Stimulated activated CD8-positive, alpha-beta memory T cell treated with anti-CD3 and anti-CD28 coated beads, Interleukin-15, amount 100 ng/mL, for 24 hours (primary cell): ENCODE measurements at places on chromosomes 11 and 22.

DNA sequence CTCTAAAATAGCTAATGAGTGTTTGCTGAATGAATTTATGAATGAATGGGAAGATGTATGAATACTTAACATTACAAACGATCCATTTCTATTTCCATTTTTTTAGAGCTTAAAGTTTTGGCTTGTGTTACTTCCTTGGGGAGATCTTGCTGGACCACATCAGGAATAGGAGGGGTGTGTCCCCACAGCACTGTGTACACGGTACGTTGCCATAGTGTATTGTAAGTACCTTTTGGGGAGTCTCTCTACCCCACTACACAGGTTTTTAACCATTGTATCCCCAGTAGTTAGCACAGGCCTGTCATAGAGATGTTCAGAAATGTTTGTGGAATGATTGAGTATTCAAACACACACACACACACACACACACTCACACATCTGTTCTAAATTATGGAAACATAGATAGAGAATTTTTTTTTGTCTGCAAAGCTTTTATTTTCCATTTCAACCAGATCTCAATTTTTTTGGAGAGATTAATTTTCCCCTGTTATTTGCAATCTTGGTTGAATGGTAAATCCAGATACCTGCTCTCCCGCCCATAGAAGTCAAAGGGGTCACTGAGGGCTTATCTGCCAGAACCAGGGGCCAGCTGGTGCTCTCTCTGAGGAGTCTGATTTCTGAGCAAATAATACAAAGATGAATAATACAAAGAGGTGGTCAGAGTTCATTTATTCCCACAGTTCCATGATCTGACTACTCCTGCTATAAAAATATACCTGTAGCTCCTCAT, 471.0 kb downstream of the INSC start:
- DNase-seq, result no peak

DNA sequence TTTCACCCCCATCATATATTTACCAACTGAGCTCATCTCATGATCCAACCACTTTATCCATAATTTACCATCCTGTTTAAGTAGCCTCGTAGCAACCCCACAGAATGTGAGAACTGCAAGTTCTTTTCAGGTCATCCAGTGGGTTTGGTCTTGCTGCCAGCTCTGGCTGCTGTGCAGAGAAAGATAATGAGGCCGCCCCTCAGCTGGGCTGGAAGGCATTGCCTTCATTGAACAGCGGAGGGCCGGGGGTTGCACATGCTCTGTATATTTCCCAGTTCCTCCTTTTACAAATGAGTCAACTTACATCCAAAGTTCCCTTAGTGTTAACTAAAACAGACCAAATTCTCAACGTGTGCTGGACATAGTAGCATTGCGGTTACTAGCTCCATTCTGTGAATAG, 96.7 kb downstream of the SYN3 start:
- no peak for DNase-seq

DNA sequence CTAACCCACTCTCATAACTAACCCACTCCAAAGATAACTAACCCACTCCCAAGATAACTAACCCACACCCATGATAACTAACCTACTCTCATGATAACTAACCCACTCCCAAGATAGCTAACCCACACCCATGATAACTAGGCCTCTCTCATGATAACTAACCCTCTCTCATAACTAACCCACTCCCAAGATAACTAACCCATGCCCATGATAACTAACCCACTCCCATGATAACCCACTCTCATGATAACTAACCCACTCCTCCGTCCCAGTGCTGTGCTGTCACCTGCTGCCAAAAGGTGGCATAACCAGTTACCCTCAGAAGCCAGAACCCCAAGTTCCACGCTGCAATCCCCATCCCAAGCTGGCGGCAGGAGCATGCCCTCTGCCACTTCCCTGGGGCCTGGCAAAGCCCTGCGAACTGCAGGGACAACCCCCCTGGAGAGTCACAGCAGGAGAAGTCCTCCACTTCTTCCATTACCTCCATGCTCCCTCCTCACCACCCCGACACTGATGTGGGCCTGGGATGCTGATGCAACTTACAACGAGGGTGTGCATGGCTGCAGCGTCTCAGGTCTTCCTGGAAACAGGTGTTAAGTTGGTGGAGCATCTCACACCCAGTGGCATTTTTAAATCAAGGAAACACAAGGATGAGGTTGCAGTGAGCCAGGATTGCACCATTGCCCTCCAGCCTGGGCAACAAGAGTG, 30.8 kb upstream of the CELSR1 start:
- no peak for DNase-seq

- DNase-seq, result no peak
Observed at GRCh38 chr22:20238901-20239675, 29.0 kb downstream of the RTN4R start.

GRCh38 chr11:69442012-69442806, 39.3 kb upstream of the LINC01488 start:
- no peak for DNase-seq

GRCh38 chr11:72939031-72939430, 124.8 kb downstream of the ATG16L2 start:
- DNase-seq, result no peak

GRCh38 chr11:24238771-24239645, 257.8 kb upstream of the LUZP2 start:
- no peak for DNase-seq

DNA sequence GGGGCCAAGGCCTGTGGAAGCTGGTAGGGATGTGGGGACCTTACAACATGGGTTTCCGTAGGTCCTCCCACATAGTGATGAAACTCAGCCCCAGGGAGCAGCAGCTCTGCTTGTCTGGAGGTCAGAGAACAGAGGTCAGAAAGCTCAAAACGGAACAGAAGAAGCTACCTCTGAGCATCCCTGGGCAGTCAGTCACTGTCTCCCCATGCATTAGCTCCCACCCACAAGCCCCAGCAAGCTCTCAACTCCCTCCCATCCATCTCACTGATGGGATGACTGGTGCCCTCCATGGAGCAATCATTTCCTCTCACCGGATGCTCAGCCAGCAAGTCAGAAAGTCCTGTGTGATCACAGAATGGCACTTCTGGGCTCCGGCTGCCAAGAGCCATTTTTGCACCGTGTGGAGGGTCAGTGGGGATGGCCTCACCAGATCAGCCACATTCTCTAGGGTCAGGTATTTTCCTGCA, 1.9 kb downstream of the TPP1 start:
- DNase-seq, result no peak

- DNase-seq, result no peak
Observed at GRCh38 chr11:31480930-31481329, 28.5 kb downstream of the IMMP1L start.

GRCh38 chr11:14373941-14374646, 15.1 kb upstream of the RRAS2 start:
- DNase-seq, result no peak
